Brain microvascular endothelial cell (primary cell): ENCODE measurements at places on chromosomes 6 and 20.

- DNase-seq = no peak
These were observed 6.9 kb downstream of the ZKSCAN3 start for GRCh38 chr6:28356666-28357020.

DNA sequence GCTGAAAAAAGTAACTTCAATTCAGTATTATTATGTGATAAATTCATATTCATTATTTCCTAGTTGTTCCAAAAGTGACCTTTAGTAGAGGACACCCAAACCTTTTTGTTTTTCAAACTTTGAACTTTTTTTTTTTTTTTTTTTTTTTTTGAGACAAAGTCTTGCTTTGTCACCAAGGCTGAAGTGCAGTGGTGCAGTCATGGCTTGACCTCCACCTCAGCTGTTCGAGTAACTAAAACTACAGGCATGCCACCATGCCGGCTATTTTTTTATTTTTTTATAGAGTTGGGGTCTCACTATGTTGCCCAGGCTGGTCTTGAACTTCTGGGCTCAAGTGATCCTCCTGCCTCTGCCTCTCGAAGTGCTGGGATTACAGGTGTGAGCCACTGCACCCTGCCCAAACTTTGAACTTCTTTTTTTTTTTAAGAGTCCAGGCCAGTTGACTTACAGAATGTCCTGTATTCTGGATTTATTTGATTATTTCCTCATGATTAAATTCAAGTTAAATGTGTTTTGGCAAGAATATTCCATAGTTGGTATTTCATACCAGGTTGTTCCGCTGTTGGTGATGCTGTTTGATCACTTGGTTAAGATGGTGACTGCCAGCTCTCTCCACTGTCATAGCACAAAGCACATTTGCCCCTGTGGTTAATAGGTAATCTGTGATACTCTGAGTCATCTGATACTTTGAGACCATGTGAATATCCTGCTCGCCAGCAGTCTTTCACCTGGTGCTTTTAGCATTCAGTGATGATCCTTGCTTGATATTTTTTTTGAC, 48.0 kb downstream of the VAPB start:
- DNase-seq = no peak

- DNase-seq = no peak
These were observed 7.9 kb downstream of the PHACTR2 start for GRCh38 chr6:143685653-143686052.

GRCh38 chr20:16166737-16167136, 406.5 kb downstream of the KIF16B start:
- DNase-seq = no peak

DNA sequence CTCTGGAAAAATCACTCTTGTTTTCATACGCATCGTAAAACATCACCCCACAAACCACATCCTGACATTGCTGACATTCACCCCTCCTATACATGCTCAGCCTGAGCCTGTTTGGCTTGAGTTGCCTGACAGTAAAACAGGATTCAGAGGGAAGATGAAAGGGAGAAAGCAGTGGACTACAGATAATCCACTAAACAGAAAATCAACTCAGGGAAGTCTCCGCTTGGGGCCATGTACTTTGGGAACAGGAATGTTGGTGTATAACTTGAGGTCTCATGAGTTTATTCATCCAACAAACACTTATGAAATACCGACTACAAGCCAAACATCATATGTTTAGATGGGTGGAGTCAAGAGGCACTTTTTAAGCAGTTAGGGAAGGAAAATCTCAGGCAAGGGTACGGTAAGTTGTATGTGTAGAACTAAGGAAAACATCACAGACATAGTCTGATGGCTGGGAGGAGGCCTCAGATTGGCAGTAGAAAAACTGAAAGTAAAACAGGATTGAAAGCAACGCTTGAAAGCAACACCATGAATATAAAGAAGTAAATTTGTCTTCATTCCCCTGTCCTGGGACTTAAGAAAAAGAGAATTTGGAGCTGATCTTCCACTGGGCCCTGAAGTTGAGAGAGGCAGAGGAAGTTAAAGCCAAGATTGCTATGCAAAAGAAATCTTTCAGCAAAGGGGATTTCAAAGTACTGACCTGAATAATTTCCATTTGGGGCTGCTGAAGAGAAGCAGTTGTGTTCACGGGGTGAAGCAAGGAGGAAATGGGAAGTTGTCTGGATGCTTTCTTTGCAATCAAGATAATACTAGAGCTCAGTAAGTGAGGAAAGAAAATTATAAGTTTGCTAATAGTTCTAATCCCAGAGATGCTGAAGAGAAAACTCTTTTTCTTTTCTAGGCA, 28.8 kb downstream of the PDE7B start:
- DNase-seq = peak; percentile 80

DNA sequence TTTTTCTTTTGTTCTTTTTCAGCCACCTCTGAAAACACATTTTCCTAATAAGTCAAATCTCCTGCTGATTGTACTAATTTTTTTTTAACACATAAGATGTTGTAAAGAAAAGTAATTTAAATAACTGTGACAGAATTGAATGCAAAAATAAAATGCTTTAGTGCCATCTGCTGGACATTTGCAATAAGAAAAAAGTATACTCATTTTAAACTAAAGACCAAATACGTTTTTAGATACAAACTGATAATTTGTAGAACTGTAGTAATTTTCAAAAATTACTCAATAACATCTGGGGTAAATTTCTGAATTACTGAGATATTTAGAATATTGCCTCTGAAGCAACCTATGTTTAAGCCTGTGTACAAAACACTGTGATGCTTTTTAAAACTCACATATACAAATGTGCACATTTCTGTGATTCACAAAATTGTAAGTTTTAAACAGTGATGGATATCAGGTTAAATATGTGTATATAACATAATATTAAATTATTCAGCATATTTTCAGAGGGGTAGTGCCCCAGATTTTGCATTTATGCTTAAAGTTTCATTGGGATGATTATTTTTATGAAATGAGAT, 198.7 kb downstream of the RIMS1 start:
- no peak for DNase-seq

DNA sequence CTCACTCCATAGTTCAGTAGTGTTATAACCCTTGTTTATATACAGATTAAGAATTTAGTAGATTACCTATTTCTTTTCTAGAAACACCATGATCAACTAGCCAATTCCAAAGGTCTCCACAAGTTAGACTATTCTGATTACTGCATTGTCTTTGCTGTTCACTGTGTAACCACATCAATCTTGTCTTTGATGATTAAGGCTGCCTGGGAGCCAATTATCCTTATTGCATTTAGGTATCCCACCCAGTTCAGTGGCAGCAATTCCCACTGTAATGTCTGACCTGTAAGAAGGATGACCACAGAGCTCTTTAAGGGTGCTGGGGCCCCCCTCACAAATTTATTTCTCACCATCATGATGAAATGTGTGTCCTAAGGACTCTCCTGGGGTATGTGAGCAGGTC, 40.2 kb downstream of the PKIB start:
- no peak for DNase-seq

GRCh38 chr6:37347670-37348111, 6.1 kb upstream of the RNF8 start:
- no peak for DNase-seq

DNA sequence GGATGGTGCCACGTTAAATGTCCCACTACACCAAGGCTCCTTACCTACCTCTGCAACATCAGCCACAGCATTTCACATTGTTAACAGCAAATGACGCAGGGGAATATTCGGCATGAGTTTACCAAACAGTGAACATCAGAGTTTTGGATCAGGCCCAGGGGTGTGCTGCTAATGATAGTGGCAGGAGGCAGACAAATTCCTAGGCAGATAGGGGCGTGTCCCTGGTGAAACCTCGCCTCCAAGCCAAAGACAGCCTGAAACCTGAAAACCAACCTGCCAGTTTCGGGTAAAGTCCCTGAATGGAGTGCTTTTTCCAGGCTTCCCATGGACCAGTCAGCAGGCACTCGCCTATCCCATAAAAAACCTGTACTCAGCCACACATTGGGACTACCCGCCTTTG, 133.6 kb downstream of the SH3BGRL2 start:
- no peak for DNase-seq

DNA sequence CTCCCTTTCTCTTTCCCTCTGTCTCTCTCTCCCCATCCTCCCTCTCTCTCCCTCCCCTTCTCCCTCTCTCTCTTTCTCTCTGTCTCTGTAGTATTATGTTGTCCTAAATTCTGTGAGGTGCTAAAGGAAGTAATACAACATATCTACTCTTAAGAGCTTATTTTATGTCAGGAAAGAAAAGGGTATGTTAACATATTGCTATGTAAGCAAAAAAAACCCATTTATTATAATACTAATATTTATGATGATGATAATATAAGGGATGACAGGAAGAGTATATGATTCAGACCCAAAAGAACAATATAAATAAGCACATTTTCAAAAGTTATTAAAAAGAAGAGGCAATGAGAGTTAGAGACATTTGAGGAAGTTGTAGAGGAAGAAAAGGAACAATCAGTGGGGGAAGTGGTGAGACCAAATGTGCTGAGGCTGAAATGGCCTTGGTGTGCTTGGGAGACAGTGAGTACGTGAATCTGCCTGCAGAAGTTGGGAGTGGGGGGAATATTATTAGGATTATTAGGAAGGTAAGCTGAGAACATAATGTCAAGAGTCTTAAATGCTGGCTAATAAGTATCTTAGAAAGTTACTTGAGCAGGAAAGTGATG, 303.6 kb upstream of the FERMT1 start:
- DNase-seq = no peak

DNA sequence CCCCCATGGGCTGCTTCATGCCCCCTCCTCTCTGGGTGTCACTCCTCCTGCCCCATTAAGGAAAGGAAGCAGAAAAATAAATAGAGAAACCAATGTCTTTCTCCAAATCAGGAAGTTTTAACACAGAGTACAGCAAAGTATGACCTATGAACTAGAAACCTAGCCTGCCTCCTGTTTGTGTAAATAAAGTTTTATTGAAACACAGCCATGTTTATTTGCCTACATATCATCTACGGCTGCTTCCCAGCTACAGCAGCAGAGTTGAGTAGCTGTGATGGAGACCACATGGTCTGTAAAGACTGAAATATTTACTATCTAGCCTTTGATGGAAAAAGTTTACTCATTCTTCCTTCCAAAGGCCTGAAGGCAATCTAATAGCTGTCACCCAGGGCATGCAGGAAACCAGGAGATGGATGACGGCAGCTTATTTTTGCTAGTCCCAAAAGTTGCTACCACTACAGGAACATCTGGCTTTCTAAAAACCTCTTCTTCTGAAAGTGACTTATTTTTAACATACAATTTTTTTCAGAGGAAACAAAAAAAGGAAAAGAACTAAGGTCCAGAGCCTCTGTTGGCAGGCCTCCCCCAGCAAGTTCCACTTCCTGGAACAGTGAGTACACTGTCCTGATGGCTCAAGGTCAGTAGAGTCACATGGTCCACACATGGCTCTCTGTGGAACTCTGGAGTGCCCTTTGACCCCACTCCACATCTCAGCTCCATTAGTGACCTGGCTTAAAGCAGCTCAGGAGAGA, 287.8 kb downstream of the PTPRT start:
- DNase-seq = no peak

DNA sequence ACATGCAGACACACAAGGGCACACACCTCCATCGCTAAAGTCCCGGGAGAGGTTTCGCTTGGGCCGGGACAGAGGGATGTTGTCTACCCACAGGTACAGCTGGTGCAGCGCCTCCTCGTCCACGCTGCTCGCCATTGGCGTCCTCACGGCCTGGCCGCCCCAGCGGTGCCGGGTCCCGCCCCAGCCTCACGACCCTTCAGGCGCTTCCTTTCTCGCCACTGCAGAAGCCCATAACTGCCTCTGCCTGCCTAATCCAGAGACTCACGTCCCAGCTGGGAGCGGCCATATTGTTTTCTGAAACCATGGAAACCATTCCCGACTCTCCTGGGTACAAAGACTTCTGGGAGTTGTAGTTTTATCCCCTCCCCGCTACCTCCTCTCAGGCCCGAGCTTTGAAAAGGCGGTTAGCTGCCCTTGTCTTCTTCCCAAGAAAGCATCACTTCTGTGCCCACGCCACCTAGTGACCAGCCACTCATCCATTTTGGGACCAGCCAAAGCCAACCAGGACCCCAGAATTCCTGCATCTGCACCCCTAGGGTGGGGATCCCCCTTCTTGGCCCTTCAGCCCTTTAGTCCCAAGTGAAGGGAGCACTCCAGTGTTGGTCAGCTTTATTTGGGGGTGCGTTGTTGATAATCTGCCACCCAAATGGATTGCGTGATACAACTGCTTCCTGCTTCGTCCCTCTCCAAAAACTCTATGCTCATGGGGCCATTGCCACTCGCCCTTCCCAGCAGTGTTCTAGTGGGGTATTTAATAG, at the start of gene SPEF1:
SPEF1 (minus strand) TSS at position 296 of the 758 bp plus-strand sequence; CDS start at position 135, 161 bp downstream.
- peak; percentile 90 for DNase-seq

GRCh38 chr6:31762878-31763618, 592 bp downstream of the SAPCD1 start:
- no peak for DNase-seq

DNA sequence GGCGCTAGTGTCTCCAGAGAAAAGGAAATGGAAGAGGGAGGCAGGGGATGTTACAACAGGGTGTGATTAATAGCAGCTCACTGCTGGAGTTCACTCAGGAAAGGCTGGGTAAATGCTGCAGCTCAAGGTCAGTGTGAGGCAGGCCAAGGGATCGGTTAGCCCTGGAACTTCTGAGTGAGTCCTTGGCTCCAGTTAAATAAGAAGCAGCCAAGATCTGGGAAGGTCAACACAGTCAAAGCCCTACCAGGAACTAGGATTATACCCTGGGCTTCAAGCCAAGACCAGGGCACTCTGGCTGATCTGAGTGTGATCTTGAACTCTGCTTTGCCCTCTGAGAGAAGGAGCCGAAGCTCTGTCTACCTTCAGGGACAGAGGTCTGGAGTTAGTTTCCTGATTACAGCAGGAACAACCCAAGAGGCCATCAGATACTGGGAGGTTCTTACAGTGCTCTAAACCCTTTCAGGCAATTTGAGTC, 44.3 kb downstream of the TPD52L1 start:
- DNase-seq = peak; percentile 42

- no peak for DNase-seq
These were observed 24.8 kb downstream of the TASP1 start for GRCh38 chr20:13613917-13614316.
